ENCODE measurements at places on chromosomes 3 and 15.

- no peak for DNase-seq
Observed at GRCh38 chr3:150303768-150304167, 104.3 kb upstream of the TSC22D2 start.

DNA sequence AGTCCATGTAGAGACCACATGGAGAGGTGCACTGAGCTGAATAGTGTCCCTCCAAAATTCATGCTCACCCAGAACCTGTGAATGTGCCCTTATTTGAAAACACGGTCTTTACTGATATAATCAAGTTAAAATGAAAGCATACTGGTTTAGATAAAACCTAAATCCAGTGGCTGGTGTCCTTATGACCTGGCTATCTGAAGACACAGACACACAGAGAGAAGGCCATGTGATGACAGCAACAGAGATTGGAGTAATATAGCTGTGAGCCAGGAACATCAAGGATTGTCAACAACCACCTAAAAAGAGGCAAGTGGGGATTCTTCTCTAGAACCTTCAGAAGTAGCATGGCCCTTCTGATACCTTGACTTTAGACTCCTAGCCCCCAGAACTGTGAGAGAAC, 54.7 kb upstream of the CD47 start:
- DNase-seq = no peak

DNA sequence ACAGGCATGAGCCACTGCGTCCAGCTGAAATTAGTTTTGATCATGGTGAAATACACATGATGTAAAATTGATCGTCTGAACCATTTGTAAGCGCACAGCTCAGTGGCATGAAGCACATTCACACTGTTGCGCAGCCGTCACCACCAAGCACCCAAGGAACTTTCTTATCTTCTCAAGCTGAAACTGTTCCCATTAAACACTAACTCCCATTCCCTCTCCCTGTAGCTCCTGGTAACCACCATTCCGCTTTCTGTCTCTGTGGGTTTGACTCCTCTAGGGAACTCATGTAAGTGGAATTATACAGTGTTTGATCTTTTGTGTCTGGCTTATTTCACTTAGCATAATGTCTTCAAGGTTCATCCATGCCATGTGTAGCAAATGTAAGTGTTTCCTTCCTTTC, 62.3 kb downstream of the FBLN2 start:
- DNase-seq = no peak

- DNase-seq = no peak
Observed at GRCh38 chr3:195911946-195912270, 3.6 kb upstream of the TNK2 start.

- no peak for DNase-seq
Observed at GRCh38 chr3:187782006-187782405, 36.7 kb upstream of the BCL6 start.

- no peak for DNase-seq
Observed at GRCh38 chr3:52831500-52832301, 1.2 kb upstream of the ITIH4 start.

GRCh38 chr3:170560717-170561382, 25.0 kb downstream of the SLC7A14 start:
- no peak for DNase-seq

DNA sequence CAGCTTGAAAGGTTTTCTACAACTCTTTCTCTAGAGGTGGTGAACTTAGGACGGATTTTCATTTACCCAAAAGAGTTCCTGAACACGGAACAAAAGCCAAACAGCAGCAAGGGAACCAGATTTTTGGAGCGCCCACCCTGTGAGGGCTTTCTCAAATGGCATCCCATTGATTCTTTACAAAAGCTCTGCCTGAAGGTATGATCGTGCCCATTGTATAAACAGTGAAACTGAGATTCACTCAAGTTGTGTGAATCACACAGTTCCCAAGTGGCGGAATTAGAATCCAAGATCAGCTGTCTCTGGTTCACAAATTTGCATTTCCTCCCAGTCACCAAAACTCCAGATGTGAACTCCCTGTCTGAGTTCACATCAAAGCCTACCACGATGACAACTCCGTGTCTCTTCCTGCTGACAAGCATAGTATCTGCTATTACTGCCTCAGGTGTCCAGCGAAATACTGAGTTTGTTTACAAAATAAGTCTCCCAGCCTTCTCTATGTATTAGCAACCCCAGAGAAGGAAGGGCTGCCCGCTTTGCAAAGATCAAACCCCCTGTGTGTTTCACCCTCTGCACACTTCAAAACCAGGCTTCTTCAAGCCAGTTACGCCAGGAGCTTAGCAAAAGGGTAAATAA, 235.9 kb upstream of the ST8SIA2 start:
- DNase-seq = no peak

DNA sequence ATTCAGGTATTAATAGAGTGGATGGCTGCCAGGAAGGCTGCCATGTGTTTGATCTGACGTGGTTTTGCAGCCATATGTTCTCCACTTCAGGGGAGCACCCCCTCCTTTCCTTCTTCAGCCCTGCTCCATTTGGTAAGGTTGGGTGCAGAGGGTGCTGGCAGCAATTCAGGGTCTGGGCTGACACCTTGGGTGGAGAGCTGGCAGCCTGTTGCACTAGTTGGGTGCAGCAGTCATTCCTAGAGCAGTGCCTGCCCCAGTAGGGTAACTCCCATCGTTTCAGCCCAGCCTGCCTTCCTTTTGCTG, 1.5 kb downstream of the TYRO3 start:
- DNase-seq = no peak

GRCh38 chr3:127707851-127708411, 35.2 kb downstream of the ABTB1 start:
- no peak for DNase-seq

DNA sequence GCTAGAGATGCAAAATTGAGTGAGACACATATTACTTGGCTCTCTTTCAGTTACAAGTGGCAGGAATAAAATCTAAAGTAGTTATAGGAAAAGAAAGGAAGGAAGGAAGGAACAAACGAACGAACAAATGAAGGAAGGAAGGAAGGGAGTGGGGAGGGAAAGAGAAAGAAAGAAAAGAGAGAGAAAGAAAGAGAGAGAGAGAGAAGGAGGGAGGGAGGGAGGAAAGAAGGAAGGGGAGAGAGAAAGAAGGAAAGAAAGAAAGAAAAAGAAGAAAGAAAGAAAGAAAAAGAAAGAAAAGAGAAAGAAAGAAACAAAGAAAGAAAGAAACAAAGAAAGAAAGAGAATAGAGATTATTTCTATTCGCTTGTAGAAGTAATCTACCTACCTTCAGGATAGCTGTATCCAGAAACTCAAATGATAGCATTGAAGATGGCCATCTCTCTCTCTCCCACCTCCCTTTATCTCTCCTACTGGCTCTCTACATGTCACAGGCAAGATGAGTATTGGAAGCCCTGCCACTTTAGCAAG, 229.7 kb upstream of the TLE3 start:
- DNase-seq = no peak

DNA sequence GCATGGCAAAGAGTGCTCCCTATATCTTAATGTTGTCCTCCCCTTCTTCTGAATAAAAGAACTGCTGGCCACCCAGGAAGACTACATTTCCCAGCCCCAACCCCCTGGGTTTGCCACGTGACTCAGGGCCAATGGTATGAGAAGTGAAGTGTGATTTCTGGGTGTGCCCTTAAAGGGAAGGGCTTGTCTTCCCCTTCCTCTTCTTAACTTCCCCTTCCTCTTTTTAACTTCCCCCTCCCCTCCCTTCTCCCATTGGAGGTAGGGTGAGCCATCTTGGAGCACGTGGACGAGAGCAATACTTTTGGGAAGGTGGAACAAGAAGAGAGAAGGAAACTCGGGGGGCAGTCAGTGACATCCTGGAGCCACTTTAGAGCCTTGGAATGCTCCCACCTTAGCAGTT, 6.8 kb upstream of the KBTBD12 start:
- DNase-seq = no peak

- DNase-seq = no peak
Observed at GRCh38 chr3:41102053-41102556, 97.2 kb upstream of the CTNNB1 start.

DNA sequence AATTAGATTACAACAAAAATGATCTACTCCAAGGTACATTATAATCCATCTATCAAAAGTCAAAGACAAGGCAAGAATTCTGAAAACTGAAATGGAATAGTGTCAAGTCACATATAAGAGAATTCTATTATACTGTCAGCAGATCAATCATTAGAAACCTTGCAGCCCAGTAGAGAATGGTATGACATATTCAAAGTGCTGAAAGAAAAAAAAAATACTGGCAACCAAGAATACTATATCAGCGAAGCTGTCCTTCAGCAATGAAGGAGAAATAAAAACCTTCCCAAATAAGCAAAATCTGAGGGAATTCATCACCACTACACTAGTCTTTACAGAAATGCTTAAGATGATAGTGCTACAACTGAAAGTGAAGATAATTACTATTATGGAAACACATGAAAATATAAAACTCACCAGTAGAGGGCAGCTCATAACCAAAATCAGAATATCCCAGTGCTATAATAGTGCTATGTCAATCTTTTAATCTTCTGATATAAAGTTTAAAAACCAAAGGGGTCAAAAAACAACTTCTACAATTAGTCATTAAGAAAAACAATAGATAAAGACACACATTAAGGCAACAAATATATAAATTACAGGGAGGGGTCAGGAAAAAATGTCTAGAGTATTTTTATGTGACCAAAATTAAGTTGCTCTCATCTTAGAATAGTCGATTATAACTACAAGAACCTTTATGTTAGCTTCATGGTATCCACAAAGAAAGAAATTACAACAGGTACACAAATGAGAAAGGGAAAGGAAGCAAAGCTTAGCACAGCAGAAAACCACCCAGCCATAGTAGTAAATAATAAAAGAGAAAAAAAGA, 190.7 kb upstream of the CNTN6 start:
- no peak for DNase-seq

DNA sequence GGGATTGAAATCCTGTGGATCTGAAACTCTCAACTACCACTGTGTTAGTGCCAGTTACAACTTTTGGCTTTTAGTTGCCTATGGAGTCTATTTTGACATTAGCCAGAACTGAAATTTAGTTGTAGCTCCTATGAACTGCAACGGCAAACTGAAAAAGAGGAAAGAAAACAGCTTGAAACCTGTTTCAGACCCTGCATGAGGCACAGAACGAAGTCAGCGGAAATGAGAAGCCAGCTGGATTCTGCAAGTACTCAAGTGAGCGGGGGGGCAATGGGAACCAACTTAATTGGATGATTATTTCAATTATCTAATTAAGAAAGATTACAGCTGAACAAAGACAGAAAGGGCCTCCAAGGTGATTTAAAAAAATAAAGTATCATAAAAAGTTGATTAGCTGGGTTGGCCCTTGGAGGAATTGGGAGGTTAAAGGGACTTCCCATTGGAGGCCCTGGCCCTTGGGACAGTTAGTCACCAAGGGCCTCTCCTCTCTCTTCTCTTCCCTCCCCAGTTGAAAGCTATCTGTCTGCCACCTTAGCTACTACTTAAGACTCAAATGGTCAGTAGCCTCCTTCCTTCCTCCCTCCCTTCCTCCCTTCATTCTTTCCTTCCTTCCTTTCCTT, 352.1 kb downstream of the SHQ1 start:
- DNase-seq = no peak

- DNase-seq = no peak
Observed at GRCh38 chr3:186471771-186472170, 72.4 kb downstream of the CRYGS start.

GRCh38 chr15:53835309-53835708, 75.8 kb upstream of the WDR72 start:
- DNase-seq = no peak

DNA sequence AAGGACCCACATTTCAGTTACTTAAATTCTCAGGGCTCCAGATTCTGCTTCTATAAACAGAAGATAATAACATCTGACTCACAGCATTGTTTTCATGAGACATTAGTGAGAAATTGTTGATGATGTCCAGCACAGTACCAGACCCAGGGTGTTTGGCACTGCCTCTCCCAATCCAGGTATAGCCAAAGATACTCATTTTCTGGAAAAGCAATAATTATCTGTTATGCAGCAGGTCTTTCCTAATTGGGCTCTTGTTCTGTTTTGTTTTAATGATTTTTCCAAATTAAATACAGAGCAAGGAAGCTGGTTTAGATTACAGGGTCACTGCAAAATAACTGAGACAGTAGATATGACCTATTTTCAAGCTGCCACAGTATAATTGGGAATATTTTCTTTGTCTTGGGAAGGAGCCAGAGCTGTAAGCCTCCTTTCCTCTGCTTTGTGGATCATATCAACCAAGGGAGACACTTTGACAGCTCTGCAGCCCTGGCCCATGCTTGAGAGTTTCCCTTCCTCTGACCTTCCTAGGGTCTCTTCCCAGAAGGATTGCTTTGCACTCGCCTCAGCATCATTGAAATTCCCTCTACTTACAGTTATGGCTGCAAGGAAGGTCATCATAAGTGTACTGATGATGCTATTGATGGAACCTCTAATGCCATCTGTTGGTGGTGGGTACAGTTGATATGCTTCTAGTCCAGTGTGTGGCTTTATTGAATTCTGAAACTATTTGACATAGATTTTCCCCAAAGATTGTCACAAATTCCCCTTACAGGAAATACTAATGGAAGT, 522.4 kb upstream of the ADAMTS9 start:
- DNase-seq = no peak

DNA sequence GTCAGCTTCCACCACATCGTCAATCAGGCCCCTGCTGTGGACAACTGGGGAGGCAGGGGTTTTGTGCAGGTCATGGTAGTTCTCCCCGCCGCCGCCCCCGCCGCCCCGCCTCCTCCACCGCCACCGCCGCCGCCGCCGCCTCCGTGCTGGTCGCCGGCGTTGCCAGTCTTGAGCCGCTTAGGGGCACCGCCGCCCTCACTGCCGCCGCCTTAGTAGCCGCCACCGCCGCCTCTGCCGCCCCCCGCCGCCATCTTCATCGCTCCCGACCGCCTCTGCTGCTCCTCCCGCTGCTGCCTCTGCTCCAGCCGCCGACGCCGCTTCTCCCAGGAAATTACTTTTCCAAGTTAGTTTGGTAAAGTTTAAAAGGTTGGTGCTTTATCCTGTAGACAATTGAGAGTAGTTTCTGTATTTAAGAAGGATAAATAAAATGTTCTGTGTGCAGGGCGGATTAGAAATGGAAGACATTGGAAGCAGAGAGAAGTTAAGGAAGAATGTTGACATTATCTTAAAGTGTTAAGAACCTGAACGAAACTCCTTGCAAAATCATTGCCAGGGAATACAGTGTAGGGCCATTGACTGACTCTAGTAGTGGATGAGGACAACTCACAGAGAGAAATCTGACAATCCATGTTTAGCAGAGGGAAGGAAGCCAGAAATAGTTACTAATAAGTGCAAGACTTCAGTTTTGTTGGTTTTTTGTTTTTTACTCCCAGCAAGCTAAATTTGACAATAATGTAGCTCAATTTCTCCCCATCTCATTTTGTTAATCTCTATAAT, 53.0 kb upstream of the GOLGA8A start:
- no peak for DNase-seq
